Activated naive CD4-positive, alpha-beta T cell treated with anti-CD3 and anti-CD28 coated beads, Interleukin-2, amount 10 ng/mL, durations not matched to agents 7 days and 5 days (primary cell): ENCODE measurements at places on chromosomes 12 and 14.

DNA sequence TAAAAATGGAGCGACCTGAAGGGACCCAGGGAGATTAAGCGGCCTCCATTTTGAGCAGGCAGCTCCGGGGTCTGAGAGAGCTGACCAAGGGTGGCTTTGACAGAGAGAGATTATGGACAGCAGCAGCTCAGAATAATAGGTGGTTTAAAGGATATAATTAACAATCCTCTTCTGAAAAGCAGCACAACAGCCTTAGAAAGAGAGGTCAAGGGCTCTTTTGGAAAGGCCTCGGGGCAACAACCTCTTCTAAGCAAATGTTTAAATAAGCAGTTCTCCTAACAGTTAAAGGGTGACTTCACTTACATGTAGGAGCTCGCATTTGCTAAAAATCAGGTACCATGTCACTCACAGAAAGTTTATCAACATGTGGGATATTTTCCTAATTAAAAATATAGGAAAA, 87.2 kb upstream of the FRMD6 start:
- DNase-seq = no peak
- H3K4me3 ChIP-seq = no peak overlapping the region
- peaks cover 4% of the 10 kb centered on the region for H3K27me3 ChIP-seq
- H3K36me3 ChIP-seq = no peaks in the 10 kb centered on the region

DNA sequence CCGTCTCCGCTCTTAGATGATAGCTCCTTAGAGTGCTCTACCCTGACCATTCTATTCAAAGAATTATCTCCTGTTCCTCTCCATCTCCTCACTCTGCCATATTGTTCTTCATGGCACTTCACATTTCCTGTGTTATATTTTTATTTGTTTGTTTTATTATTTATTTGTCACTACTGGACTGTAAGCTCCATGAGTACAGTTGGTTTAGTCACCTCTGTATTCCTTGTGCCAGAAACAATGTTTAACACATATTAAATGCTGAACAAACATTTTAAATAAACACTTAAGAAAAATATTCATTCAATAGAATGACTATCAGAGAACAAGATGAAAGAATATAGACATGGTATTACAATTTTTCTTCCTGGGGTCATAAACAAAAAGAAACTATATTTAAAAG, 35.6 kb downstream of the KIAA0586 start:
- H3K4me1 ChIP-seq = peaks cover 4% of the 10 kb centered on the region
- no peak for DNase-seq
- no peaks in the 10 kb centered on the region for H3K27me3 ChIP-seq
- no peak overlapping the region for H3K4me3 ChIP-seq
- peaks cover 27% of the 10 kb centered on the region for H3K36me3 ChIP-seq

DNA sequence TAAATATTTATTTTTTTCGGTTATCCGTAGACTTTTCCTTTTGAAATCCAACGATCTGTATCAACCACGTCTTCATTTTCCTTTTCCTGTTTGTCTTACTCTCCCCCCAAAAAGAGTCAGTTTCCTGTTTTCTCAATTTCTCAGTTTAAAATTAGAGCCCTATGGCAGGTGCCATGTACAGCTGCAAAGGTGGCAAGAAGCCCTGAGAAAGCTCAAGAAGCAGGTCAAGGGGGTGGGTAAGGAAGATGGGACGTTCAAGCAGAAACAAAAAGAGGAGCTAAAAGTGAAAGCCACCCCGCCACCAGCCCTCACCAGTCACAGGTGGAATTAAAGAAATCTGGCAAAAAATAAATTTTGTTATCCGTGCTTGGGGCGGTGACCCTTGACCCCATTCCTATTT, 26.7 kb downstream of the SLC35E3 start:
- peak overlapping the region; percentile 26 for H3K27ac ChIP-seq
- peaks cover 5% of the 10 kb centered on the region for H3K36me3 ChIP-seq
- no peaks in the 10 kb centered on the region for H3K27me3 ChIP-seq
- H3K4me3 ChIP-seq = peak overlapping the region; percentile 6
- peaks cover 19% of the 10 kb centered on the region for H3K4me1 ChIP-seq

- H3K27me3 ChIP-seq = no peaks in the 10 kb centered on the region
- no peak for DNase-seq
- H3K4me3 ChIP-seq = no peak overlapping the region
These were observed 87.1 kb downstream of the VEZT start for GRCh38 chr12:95304673-95305198.

DNA sequence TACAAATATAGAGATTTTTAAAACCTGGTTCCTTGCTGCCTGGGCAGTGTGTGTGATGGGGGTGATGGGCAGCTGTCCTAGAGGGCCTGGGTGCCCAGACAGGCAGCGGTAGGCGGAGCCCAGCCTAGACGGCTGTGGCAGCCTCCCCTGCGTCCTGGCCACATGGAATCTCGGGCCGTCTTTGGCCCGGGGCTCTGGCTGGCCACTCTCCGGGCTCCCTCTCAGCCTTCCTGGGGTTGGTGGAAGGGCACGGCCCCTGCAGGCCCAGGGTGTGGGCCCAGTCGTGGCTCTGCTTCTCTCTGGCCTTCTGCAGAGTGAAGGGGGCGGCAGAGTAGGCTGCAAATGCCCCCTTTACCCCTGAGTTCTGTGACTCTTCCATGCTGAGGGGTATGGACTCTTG, 2.3 kb downstream of the LRTM2 start:
- H3K27me3 ChIP-seq = peaks cover 56% of the 10 kb centered on the region
- peaks cover 2% of the 10 kb centered on the region for H3K4me1 ChIP-seq
- no peak for DNase-seq

- no peak for DNase-seq
- peaks cover 6% of the 10 kb centered on the region for H3K36me3 ChIP-seq
- peaks cover 43% of the 10 kb centered on the region for H3K4me1 ChIP-seq
- peaks cover 21% of the 10 kb centered on the region for H3K27me3 ChIP-seq
- H3K4me3 ChIP-seq = peak overlapping the region; percentile 79
These were observed 1.2 kb upstream of the MED13L start for GRCh38 chr12:116278667-116279066.

GRCh38 chr14:88106377-88106776, 101.4 kb downstream of the GPR65 start:
- H3K36me3 ChIP-seq = peaks cover 1% of the 10 kb centered on the region
- no peak for DNase-seq
- H3K4me1 ChIP-seq = no peaks in the 10 kb centered on the region

DNA sequence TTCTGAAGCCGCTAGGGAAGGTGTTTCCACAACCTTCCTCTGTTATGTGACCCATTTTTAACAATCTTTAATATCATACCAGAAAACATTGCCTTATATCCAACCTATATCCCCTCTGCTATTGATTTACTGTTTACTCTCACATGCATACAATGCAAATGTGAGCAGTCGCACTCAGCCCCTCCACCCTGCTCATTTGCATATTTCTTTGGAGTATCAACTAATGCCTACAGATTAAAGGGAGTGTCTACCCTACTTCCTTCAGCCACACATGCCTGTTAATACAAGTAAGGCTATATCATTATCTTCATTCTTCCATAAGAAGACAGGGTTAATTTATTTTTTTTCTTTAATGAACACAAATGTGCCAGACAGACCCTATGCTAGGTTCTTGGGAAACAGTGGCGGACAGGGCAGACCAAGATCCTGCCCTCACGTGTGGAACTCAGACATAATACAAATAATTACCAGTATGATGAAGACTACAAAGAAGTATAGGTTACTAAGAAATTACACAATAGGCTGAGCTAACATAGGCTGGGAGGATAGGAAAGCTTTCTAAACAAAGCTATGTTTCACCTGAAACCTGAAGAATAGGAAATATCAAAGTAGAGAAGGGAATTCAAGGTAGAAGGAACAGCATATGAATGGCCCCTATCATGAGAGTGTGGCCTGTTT, 107.3 kb upstream of the MDM1 start:
- H3K36me3 ChIP-seq = peaks cover 20% of the 10 kb centered on the region
- DNase-seq = no peak
- no peak overlapping the region for H3K27ac ChIP-seq
- no peaks in the 10 kb centered on the region for H3K27me3 ChIP-seq

DNA sequence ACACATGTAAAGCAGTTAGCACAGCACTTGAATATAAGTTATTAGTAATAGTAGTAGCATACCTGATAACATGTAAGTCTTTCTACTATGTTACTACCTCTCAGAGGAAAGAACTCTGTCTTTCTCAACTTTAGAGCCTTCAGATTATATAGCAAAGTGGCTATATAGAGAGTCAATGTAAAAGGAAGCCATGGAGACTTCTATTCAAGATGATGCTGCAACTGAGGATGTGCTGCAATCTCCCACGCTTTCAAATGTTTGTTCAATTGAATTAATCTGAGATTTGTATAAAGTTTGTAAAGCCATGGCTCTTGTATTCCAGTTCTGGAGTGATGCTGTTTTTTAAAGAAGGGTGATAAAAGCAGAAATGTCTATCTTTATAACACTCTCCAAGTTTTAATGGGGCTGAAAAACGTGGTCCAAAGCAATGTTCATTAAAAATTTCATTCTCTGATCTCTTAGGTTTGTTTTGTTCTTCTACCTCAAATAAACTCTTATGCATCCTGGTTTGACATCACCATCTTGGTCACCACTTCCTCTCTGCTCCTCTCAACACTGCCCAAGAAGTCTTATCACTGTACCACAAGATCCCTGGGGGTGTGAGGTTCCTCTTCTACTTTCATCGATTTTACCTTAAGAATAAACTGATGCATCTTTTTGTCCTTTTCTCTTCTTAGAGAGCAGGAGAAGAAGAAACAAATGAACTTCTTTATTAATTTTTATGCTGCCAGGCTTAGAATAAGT, 40.6 kb downstream of the C12orf42 start:
- H3K36me3 ChIP-seq = no peaks in the 10 kb centered on the region
- peaks cover 52% of the 10 kb centered on the region for H3K4me1 ChIP-seq
- H3K27ac ChIP-seq = peak overlapping the region; percentile 63
- no peaks in the 10 kb centered on the region for H3K27me3 ChIP-seq
- DNase-seq = peak; percentile 28

DNA sequence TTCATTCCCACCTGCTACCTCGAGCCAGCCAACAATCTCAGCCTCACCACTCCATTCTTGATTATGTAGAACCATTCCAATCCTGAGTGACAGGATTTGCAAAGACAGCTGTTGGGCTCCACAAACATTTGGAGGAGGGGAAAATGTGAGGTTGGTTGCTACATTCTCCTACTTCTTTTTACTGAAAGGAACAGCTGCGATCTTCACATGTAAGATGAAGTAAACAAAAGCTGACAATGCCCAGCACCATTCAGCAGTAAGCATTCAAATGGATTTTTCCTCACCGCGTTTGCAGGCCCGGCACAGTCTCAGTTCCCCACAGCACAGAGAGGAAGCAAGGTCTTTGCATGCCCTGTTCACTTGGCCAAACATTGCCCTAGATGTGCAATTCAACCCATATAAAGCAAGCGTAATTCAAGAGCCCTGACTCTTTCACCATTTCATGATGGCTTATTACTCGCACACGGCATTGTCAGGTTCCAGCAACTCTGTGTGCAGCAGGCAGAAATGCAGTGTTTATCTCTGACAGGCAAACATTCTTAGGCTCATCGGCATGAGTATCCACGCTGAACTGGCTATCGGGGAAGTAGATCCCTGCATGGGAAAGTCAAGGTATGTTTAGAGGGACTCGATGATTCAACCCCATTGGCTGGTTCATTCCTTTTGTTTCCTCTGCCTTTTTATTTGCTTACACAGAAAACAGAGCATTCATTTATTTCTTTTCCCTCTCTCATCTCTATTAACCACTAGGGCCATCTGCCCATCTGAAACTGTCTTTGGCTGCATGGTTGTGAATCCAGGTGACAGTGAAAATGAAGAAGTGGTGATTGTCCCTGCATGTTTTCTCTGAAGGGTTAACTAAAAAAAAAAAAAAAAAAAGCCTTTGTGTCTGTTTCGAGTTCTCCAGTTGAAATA, 236.1 kb upstream of the PLEKHG7 start:
- H3K27ac ChIP-seq = no peak overlapping the region
- H3K4me1 ChIP-seq = peaks cover 11% of the 10 kb centered on the region
- peaks cover 3% of the 10 kb centered on the region for H3K36me3 ChIP-seq
- H3K27me3 ChIP-seq = no peaks in the 10 kb centered on the region
- H3K4me3 ChIP-seq = no peak overlapping the region
